ENCODE measurements at places on chromosomes 11 and 22.
A peak's percentile ranks its signal among the peaks of the same experiment; 100 is the strongest.

DNA sequence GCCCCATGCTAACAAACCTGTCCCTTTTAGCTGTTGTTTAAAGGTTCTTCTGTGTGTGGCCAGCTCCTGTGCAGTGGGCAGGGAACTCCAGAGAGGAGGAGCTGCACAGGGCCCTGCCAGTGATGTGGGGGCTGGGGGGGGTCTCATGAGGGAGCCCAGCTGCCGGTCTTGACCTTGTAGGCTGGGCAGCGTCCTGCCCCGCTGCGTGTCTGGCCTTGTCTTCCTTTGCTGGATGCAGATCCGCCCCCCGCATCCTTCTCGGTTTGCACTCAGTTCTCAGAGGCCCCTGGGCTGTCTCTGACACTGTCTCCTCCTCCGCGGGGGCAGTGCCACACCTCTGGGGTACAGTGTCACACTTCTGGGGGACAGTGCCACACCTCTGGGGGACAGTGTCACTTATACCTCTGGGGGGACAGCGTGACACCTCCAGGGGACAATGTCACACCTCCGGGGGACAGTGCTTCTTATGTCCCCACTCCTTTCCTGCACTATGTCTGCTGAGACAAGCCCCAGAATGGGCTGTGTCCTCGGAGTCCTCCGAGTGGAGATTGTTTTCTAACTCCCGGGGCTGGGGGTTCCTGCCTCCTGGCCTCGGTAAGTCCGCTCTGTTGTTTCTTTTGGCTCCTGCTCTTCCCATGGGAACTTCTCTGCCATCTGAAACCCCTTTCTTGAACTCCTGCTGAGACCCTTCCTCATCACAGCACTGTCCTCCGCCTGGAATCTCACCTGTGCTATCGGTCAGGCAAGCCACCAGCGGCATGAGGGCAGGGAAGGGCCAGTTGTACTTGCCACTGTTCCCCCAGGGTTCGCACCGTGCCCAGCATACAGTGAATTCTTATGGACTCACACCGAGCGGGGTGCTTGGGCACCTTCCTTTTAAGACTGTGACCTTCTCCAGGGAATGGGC is 788.3 kb downstream of the TBC1D22A start:
- DNase-seq: peak; percentile 70

GRCh38 chr11:119169282-119169719 is 776 bp downstream of the NLRX1 start:
- no peak for DNase-seq

DNA sequence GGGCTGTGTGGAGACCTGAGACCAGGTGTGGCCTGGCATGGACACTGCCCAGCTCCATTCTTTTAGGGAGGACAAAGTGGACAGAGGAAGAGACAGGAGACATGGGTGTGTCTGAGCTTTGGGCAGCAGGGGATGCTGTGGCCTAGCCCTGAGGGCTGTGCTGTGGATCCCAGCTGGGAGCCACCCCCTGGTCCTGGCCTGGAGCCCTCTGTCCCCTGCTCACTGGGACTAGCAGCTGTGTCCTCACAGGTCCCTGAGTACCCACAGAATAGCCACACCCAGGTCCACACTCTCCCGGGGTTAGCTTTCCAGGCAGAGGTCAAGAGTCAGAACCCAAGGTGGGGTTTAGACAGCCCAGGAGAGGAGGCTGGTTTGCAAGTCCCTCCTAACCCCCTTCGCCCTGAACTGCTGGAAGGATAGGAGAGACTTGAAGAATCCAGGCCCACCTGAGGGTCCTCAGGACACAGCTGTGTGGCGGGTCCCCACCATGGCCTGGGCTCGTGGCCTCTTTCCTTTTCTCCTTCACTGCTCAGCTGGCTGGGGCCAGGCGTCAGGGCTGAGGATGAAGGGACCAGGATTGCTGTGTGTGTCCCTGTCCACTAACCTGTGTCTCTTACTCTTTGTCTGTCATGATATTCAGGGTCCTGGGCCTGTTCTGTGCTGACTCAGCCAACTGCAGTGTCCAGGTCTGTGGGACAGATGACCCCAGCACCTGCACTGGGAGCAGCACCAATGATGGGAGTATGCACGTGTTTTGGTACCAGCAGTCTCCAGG is 78.5 kb upstream of the VPREB1 start:
- DNase-seq: no peak

GRCh38 chr22:36904260-36904880 is 9.1 kb upstream of the CSF2RB start:
- no peak for DNase-seq

GRCh38 chr11:113334183-113334582 is 19.8 kb downstream of the TTC12 start:
- DNase-seq: no peak

DNA sequence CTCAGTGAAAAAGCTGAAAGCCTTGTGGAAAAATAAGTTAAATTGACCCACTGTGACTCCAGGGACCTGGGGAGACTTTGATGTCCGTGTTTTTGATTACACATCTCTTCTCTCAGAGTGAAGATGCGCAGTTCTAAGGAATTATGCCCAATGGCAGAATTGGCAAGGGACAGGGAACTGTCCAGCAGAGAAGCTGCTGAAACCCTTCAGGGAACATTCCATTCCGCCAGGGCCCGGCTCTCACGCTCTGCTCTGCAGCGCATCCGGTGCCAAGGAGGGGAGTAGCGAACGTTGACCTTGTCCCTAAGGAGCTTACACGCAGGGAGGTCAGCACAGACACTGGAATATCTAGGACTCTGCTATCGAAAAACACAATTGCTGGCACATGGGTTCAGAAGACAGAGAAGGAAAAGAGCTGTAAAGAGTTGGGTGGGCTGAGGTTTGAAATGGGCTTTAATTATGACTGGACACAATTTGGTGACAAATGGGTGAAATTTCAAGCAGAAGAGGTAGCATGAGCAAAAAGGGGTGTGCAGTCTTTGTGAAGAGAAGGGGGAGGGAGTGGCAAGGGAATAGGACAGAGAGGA is 64.5 kb upstream of the B3GAT1 start:
- DNase-seq: no peak

DNA sequence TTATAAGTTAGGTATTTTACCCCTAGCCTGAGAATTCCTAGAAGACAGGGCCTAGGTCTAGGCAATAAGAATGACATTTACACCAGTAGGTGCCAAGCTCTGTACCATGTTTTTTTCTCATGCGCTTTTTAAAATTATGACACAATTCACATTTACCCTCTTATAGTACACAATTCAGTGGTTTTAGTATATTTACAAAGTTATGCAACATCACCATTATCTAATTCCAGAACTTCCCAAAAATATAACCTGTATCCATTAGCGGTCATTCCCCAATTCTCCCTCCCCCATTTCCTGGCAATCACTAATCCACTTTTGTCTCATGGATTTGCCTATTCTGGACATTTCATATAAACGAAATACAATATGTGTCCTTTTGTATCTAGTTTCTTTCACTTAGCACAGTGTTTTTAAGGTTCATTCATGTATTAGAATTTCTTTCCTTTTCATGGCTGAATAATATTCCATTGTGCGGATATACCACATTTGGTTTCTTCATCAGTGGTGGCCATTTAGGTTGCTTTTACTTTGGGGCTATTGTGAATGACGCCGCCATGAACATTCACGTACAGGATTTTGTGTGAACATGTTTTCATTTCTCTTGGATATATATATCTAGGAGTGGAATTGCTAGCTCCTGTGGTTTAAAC is 92.4 kb downstream of the MICAL2 start:
- no peak for DNase-seq

GRCh38 chr22:39306456-39307361 is 12.7 kb downstream of the RPL3 start:
- no peak for DNase-seq

- DNase-seq: peak; percentile 64
These were observed 2.4 kb downstream of the DDTL start for GRCh38 chr22:23969071-23969470.

DNA sequence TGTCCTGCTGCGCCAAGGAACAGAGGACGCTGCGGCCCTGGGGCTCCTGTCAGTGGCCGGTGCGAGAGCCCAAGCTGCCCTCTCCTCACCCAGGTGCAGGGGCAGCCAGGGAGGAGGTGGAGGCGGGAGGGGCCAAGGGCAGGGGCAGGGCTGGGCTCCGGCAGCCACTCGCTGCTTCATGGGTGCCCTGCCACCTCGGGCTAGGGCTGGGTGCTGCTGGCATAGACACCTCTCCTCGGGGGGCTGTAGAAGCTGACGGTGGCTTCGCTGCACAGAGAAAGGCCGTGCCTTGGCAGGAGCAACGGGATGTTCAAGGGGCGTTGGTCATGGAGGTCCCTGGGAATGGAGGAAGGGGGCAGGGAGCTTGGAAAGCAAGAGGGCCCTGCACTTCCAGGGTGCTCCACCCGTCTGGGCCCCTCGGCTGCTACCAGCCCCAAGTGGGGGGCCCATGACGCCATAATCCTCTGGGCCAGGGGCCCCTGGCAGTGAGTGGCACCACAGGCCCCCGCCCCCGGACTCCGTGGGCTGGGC is 1.6 kb upstream of the TBX1 start:
- no peak for DNase-seq

DNA sequence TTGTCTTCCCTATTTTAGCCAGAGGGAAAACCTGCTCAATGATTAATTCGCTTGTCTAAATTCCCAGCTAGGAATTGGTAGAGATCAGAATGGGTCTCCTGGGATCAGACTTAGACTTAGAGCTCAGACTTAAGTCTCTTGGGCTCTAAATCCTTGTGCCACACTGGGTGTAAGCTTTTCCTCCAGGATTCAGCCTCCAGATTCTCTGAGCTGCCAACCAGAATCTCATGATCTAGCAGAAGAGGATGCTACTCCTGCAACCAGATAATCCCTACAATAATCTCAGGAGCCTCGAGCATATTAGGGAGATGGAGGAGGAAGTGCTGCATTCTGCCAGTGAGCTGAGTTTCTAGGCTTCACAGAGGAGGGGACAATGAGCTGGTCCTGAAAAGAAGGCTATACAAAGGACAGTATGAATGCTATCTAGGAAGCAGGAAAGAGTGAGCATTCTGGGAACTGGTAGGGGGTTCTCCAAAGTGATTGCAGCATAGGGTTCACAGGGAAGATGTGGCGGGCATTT is 211.6 kb upstream of the SESN3 start:
- no peak for DNase-seq

All from posterior vena cava (tissue), 2 donors.